Amniotic stem cell (primary cell): ENCODE measurements at places on chromosomes 16 and 17.

DNA sequence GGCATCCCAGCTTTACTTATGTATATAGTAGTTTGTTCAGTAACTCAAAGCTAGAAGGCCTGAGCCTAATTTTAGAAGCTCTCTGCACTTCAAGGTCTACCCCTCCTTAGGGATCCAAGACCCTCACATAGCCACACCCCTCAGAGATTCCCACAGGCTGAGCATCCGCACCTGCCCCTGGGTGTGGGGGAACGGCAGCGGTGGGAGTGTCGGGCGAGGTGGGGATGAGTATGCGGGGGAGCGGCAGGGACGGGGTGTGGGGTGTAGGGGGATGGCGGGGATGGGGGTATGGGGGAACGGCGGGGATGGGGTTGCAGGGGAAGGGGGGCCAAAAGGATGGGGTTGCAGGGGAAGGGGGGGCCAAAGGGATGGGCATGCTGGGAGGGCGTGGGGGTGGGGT, 24.9 kb upstream of the BEAN1 start:
- no peak for DNase-seq

DNA sequence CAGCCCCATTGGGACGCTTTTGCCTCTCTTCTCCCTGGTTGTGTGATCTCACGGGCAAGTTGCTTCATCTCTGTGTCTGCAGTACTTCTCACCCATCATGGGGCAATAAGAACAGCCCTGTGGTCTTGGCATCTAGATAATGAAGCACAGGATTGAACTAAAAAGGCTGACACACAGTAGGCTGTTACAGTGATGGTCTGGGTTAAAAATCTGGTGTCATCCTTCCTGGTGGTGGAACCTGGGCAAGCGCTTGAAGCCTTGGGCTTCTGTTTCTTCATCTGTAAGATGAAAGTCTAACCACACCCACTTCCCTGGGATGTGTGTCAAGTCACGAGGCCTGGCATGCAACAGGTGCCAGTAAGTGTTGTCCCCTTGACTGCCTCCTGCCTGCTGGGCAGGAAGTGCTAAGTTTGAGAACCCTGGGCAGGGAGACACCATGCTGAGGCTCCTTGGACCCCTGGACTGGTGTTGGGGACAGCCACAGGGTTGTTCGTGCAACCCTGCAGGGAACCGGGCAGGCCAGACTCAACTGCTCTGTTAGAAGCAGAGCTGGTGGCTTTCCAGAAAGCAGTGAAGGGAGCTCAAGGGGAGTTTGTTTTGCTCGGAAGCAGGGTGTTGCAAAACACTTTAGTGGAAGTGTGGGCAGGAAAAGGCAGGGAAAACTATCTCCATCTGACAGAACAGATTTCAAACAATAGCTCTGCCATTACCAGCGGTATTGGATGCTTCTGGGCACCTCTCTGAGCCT, 5.9 kb upstream of the MAP2K3 start:
- no peak for DNase-seq

DNA sequence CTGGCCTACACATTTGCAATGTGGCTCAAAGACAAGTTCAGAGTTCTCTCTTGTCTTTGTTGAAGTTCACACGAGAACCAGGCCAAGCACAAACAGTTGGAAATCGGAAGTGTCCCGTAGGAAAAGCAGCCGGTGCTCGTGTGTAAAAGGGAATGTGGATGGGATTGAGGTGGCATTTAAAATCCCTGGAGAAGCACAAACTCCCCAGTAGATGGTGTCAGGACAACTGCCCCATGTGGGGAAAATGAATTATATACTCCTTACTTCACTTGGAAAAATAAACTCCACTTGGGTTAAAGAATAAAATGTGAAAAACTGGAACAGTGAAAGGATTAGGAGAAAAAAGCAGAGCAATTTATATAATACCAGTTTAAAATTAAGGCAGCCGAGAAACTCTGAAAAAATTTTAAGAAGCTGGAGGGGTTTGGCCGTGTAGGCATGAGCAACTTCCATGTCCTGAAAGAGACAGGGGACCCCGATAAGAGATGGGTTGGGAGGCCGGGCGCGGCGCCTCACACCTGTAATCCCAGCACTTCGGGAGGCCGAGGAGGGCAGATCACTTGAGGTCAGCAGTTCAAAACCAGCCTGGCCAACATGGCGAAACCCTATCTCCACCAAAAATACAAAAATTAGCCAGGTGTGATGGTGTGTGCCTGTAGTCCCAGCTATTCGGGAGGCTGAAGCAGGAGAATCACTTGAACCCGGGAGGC, 28.1 kb downstream of the CBFA2T3 start:
- DNase-seq = no peak

GRCh38 chr16:30762991-30763725, 1.0 kb downstream of the RNF40 start:
- no peak for DNase-seq

GRCh38 chr17:5418858-5419355, 555 bp downstream of the NUP88 start:
- no peak for DNase-seq

GRCh38 chr17:39080421-39081078, 70.9 kb downstream of the PLXDC1 start:
- no peak for DNase-seq

DNA sequence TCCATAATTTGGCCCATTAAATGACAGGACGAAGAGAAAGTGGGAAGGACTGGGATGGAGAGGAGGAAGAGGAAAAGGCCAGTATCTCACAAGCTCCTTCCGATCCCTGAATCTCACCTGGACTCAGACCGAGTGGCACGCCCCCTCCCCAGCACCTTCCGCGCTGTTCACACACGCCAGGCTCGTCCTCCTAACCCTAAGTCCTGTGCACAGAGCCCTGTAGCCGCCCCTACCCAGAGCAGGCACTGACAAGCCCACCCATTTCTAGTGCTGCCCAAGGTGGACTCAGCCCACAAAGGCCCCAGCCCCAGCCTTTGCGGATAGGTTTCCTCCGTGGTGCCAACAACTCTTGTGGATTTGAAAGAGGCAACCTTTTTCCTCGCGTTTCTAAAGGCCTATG, 9.2 kb downstream of the HS3ST3B1 start:
- DNase-seq = no peak

GRCh38 chr17:61597607-61598006, 6.6 kb upstream of the NACA2 start:
- DNase-seq = no peak
